Liver (tissue), 10 donors: ENCODE measurements at places on chromosomes 1 and 21. TPM values are rescaled to one million over a fixed set of nuclear protein-coding genes. Genes with fewer than 3 reads are reported as not detected.

NLRP3 gene
- 1.9 TPM for total RNA-seq

- no peak for DNase-seq
- H3K36me3 ChIP-seq = no peaks in the 10 kb centered on the region
- no peaks in the 10 kb centered on the region for H3K4me1 ChIP-seq
- no peaks in the 10 kb centered on the region for H3K27me3 ChIP-seq
These were observed 147.7 kb downstream of the FAF1 start for GRCh38 chr1:50812346-50812745.

- DNase-seq = no peak
- peaks cover 9% of the 10 kb centered on the region for H3K4me1 ChIP-seq
- H3K36me3 ChIP-seq = no peaks in the 10 kb centered on the region
- peak overlapping the region; percentile 96 for H3K27ac ChIP-seq
- peak overlapping the region; percentile 9 for H3K4me3 ChIP-seq
These were observed 99.3 kb downstream of the GLUL start for GRCh38 chr1:182292193-182292741.

- H3K27me3 ChIP-seq = no peaks in the 10 kb centered on the region
- H3K36me3 ChIP-seq = peaks cover 9% of the 10 kb centered on the region
- no peak overlapping the region for H3K4me3 ChIP-seq
- no peaks in the 10 kb centered on the region for H3K4me1 ChIP-seq
- DNase-seq = no peak
These were observed 78.0 kb downstream of the NID1 start for GRCh38 chr1:235986869-235987268.

DNA sequence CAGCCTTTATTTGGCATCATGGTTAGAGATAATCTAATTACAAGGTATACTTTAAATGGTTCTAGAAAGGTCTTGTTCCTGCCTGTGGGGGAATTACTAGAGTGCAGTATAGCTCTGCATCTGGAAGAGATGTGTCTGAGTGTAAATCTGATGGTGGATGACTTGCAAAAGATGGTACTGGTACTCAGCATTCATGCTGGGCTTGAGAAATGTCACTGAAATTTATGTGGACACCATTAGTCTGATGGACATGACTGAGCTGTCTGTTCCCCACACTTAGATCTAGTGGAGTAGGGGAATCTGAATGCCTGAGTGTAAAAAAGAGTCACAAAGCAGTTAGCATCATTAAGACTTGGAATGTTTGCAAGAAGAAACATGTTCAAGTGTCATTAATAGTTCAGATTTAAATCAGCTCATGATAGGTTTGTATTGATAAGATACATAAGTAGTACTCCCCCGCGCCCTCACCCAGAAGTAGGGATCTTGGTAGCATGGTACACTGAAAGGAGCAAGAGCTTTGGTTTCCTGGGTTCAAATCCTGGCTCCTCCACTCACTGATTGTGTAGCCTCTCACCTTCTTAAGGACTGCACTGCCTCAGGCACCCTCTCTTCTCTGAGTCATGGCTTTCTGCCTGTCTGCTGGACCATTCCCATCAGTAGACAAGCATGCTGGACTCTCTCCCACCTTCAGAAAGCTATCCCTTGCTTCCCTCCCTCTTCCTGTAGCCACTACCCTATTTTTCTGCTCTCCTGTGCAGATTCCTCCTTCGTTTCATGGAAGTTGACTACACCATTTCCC lies 292.9 kb downstream of the NFIA start:
- DNase-seq = no peak
- no peak overlapping the region for H3K4me3 ChIP-seq
- H3K4me1 ChIP-seq = no peaks in the 10 kb centered on the region
- H3K27ac ChIP-seq = no peak overlapping the region
- H3K27me3 ChIP-seq = no peaks in the 10 kb centered on the region
